ENCODE measurements at places on chromosomes 7 and 10.
A peak's percentile ranks its signal among the peaks of the same experiment; 100 is the strongest.

GRCh38 chr10:86046845-86047460 is 319.6 kb downstream of the GRID1 start:
- DNase-seq = no peak

- DNase-seq = no peak
These were observed 17.6 kb upstream of the ORC5 start for GRCh38 chr7:104225451-104225850.

GRCh38 chr7:113015034-113015645 is 71.5 kb downstream of the GPR85 start:
- DNase-seq = peak; percentile 12

DNA sequence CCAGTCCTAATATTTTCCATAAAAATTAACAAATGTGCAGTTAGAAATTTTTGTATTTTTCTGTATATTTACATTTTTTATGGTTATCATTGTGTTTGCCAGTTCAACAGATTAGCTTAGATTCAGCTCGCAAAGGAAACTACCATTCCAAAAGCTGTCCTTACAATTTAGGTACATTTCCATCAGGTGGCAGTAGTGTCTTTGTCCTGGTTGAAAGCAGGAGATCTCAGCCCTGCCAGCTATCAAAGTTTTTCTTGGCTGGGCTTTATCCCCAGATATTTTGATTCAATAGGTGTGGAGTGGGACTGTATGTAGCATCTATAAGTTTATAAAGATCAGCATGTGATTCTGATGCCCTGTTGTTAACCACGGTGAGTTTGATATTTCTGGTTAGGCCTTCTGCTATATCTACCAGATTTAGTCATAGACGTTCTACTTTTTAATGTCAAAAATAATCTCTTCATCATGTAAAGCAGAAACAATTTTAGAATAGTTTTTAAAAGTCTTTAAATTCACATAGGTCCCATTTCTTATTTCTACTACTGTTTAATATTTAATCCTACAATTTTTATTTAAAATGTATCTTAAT is 15.5 kb upstream of the ICA1 start:
- DNase-seq = peak; percentile 27

DNA sequence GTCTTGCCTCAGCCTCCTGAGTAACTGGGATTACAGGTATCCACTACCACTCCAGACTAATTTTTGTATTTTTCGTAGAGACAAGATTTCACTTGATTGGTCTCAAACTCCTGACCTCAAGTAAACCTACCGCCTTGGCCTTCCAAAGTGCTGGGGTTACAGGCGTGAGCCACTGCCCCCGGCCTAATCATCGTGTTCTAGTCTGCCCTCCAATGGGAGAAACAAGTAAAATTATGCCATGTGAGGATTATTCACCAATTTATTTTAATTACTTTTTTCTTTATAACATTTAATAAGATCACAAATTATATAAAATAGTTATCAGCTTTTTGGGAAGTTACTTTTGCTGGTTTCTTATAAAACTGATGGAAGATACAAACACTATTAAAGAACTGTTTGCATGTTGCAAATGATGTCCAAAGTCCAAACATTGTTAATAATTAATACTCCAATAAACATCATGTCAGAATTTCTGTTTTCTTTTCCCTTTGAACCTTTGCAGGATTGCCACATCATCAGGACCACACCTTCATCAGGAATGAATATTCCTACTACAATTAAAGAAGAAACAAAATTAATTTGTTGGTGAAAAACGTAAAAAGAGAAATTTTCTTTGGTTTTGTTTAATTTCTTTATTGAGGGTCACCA is 786 bp upstream of the AKR1C4 start:
- DNase-seq = no peak

GRCh38 chr7:88071994-88072714 is 138.1 kb downstream of the ADAM22 start:
- no peak for DNase-seq

DNA sequence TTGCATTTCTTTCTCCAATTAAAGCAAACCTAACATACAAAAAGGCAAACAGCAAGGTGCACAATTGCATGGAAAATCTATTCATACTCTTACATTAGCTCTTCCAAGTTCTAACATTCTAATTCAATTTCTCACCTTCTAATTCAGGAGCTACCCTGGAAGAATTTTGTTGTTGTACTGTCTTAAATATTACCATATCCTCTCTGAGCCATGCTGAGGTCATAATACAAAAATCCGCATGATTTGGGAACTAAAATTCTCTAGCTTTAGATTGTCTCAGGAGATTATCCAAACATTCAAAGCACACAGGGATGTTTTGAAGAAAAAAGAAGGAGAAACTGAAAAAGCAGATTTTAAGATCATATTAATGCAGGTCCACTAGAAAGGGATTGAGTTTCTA is 229.9 kb downstream of the KIAA1217 start:
- DNase-seq = no peak

DNA sequence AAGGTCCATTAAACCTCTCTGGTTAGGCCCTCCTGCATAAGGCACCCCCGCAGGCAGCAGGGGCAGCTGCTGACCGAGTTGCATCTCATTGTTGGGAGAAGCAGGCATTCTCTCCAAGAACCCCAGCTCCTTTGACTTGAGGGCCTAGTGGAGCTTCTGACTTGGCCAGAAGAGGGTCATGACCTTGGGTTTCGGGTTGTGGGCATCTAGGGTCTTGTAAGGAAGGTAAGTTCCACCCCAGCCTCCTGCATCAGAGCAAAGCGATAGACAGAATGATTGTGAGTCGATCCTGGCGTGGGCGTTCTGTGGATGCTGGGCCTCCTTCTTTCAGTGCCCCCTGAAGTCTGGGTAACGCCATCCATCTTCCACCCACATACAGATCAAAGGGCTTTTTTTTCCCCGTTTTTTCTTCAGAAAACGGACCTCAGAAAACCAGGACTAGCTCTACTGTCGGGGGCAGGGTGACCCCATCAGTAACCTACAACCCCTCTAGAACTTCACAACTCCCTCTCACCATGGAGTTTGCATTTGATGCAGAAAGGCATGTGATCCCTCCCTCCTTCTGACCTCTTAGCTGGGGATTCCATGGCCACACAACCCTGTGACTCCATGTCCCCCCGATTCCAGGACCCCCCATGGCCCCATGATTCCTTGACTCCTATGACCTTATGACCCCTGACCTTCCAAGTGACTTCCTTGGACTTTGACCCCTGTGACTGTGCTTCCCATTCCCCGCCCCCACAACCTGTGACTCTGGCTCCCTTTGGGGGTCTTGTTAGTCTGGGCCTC is 3.0 kb downstream of the SEMA4G start:
- no peak for DNase-seq

DNA sequence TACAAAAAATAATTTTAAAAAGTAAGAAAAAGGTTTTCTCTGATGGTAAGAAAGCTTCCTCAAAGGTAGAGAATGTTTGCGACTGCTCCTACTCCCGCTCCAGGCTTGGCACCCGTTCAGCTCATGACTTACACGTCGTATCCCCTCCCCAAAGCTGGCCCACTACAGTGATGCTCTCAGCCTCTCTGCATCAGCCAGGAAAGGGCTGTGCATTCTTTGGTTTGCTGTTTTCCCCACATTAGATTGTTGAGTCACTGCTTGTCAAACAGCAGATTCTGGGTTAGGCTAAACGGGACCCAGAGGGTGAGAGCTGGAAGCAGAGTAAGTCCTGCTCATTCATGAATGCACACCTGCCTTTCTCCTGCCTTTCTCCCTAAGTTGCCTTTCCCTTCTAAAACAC is 54.7 kb upstream of the NMT2 start:
- no peak for DNase-seq
